ENCODE measurements at places on chromosomes 13 and 19. TPM values are rescaled to one million over a fixed set of nuclear protein-coding genes. Genes with fewer than 3 reads are reported as not detected.
A peak's percentile ranks its signal among the peaks of the same experiment; 100 is the strongest.

Gene TLE6
- not detected for polyA plus RNA-seq

Gene LRRC4B
- polyA plus RNA-seq: 0.03 TPM

Gene TTC9B
- not detected for polyA plus RNA-seq

Gene TMC4
- 1.1 TPM for polyA plus RNA-seq

Gene ZNF302
- polyA plus RNA-seq: 5.9 TPM

Gene RELB
- 19.9 TPM for polyA plus RNA-seq

Gene FCGBP
- 0.03 TPM for polyA plus RNA-seq

Gene LILRB2
- not detected for polyA plus RNA-seq

Gene C13orf42
- polyA plus RNA-seq: not detected

DNA sequence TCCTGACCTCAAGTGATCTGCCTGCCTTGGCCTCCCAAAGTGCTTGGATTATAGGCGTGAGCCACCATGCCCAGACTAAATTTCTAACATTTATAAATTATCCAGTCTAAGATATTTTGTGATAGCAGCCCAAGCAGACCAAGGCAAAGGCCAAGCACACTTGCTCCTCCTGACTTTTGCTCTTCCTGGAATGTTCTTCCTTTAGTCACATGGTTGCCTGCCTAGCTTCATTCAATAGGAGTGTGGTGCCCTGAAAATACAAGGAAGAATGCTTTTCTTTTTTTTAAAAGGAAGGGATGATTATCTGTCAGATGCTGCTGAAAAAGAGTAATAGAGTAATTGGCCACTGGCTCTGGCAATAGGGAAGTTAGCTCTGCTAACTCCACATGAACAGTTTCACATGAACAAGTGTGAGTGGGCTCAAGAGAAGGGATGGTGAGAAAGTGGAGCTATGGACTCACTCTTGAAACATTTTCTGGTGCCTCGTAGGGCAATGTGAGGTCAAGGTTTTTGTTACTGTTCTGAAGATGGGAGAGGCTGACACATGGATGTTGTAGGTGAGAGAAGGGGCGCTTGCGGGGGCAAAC, 47.1 kb downstream of the USPL1 start:
- no peaks in the 10 kb centered on the region for H3K36me3 ChIP-seq
- no peak for DNase-seq
- H3K4me3 ChIP-seq: no peak overlapping the region
- H3K27me3 ChIP-seq: no peaks in the 10 kb centered on the region
- H3K27ac ChIP-seq: no peak overlapping the region
- H3K4me1 ChIP-seq: no peaks in the 10 kb centered on the region

GRCh38 chr13:112892426-112893206, 76.4 kb upstream of the MCF2L start:
- H3K4me1 ChIP-seq: peaks cover 2% of the 10 kb centered on the region
- H3K4me3 ChIP-seq: no peak overlapping the region
- peaks cover 71% of the 10 kb centered on the region for H3K27me3 ChIP-seq
- no peaks in the 10 kb centered on the region for H3K36me3 ChIP-seq

- H3K36me3 ChIP-seq: no peaks in the 10 kb centered on the region
- DNase-seq: no peak
- no peaks in the 10 kb centered on the region for H3K4me1 ChIP-seq
- no peak overlapping the region for H3K27ac ChIP-seq
- H3K27me3 ChIP-seq: peaks cover 39% of the 10 kb centered on the region
Observed at GRCh38 chr19:33621065-33621785, 528 bp upstream of the CHST8 start.

- peak within 1 kb of the TSS; percentile 61 for H3K27ac ChIP-seq
- no peaks in the 10 kb centered on the region for H3K27me3 ChIP-seq
- peaks cover 7% of the 10 kb centered on the region for H3K36me3 ChIP-seq
- peak within 1 kb of the TSS; percentile 99 for H3K4me3 ChIP-seq
- DNase-seq: peak; percentile 95
Observed at GRCh38 chr13:27620377-27621115, at the start of gene LNX2. TSS of gene LNX2 (minus strand) at chr13:27620529. CDS start at chr13:27581703, 38,826 bp downstream.

- H3K4me3 ChIP-seq: no peak overlapping the region
- no peaks in the 10 kb centered on the region for H3K4me1 ChIP-seq
- DNase-seq: peak; percentile 2
- H3K27ac ChIP-seq: no peak overlapping the region
- H3K36me3 ChIP-seq: no peaks in the 10 kb centered on the region
Observed at GRCh38 chr13:47294691-47295090, 397.8 kb upstream of the HTR2A start.

DNA sequence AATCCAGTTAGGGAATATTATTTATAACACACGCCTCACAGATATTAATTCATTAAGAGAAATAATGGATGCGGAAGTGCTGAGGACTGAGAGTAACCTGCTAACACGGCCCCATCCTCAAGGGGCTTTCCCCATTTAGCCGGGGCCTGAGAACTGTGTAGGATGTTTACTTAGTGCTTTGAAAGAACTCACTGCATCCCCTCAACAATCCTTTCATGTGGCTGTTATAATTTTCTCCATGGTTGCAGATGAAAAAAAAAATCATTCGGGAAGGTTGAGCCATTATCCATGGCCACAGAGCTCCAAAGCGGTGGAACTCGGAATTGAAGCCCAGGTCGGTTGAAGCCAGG, 98.2 kb downstream of the ING1 start:
- H3K4me3 ChIP-seq: no peak overlapping the region
- no peak overlapping the region for H3K27ac ChIP-seq
- no peaks in the 10 kb centered on the region for H3K36me3 ChIP-seq
- H3K4me1 ChIP-seq: peaks cover 7% of the 10 kb centered on the region
- H3K27me3 ChIP-seq: peaks cover 24% of the 10 kb centered on the region

GRCh38 chr19:5681391-5682106, 722 bp downstream of the HSD11B1L start:
- no peak overlapping the region for H3K27ac ChIP-seq
- DNase-seq: no peak
- H3K27me3 ChIP-seq: no peaks in the 10 kb centered on the region
- H3K4me3 ChIP-seq: peak overlapping the region; percentile 59

- peaks cover 3% of the 10 kb centered on the region for H3K4me1 ChIP-seq
- no peak for DNase-seq
- H3K27ac ChIP-seq: no peak overlapping the region
- no peak overlapping the region for H3K4me3 ChIP-seq
Observed at GRCh38 chr13:43731296-43731695, 55.5 kb downstream of the ENOX1 start.

- no peaks in the 10 kb centered on the region for H3K4me1 ChIP-seq
- no peaks in the 10 kb centered on the region for H3K27me3 ChIP-seq
- H3K36me3 ChIP-seq: no peaks in the 10 kb centered on the region
- no peak overlapping the region for H3K4me3 ChIP-seq
- no peak overlapping the region for H3K27ac ChIP-seq
Observed at GRCh38 chr13:54965881-54966280, 1937.3 kb downstream of the OLFM4 start.

DNA sequence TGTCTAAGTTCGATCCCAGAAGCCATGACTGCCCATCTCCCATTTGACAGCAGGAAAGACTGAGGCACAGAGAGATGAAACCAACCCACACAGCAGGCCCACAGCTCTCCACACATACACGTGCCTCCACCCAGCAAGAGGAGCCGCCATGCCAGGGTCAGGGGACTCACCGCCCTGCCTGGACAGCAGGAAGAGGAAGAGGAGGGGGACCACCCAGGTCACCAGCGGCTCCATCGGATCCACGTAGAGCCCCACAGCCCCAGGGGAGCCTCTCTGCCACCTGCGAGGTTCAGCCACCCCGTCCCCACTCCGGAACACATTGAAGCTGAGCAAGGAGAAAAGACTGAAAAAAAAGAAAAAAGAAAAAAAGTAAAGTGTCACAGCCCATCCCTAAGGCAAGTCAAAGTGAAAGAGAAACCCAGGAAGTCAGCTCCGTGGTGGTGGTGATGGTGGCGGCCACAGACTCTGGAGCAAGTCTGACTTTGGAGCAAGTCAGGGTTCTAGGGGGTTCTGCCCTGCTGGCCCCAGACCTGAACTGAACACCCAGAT, at the start of gene IL12RB1:
Gene IL12RB1 (minus strand): TSS at position 345 of the 549 bp plus-strand sequence. CDS start 111 bp downstream, at position 234.
- H3K36me3 ChIP-seq: no peaks in the 10 kb centered on the region
- H3K4me1 ChIP-seq: no peaks in the 10 kb centered on the region
- H3K27ac ChIP-seq: no peak within 1 kb of the TSS
- no peak for DNase-seq
- H3K27me3 ChIP-seq: peaks cover 11% of the 10 kb centered on the region

DNA sequence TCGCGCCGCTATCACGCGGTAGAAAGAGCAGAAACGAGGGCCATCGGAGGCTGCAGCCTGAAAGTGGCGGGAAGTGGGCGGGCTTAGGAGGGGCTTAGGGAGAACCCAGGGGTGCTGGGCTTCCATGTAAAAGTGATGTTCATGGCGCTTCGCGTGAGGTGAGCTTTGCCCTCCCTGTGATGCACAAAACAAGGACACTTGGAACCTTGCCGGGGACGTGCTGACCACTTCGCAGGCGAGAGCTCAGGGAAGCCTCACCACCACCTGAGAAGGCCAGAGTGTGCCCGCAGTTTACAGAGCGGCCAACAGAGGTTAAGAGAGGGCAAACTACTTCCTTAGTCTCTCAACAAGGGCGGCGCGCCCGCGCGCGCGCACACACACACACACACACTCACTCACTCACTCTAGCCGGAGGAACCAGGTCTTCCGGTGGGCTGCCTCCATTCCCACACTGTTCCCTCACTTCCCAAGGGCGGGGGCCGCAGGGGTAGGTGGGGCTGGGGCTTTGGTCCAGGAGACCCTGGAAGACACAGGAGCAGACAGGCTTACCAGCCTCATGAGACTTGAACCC, 651 bp downstream of the GAPDHS start:
- H3K4me1 ChIP-seq: peaks cover 7% of the 10 kb centered on the region
- H3K27me3 ChIP-seq: peaks cover 8% of the 10 kb centered on the region
- peak; percentile 57 for DNase-seq
- H3K4me3 ChIP-seq: no peak overlapping the region
- no peaks in the 10 kb centered on the region for H3K36me3 ChIP-seq

- H3K4me3 ChIP-seq: peak overlapping the region; percentile 57
- H3K27me3 ChIP-seq: no peaks in the 10 kb centered on the region
Observed at GRCh38 chr19:2060884-2061494, 9.9 kb upstream of the MKNK2 start.

GRCh38 chr13:109771926-109772325, 14.5 kb downstream of the IRS2 start:
- no peaks in the 10 kb centered on the region for H3K27me3 ChIP-seq
- no peak for DNase-seq
- no peak overlapping the region for H3K27ac ChIP-seq
- peaks cover 11% of the 10 kb centered on the region for H3K36me3 ChIP-seq
- H3K4me1 ChIP-seq: peaks cover 1% of the 10 kb centered on the region

DNA sequence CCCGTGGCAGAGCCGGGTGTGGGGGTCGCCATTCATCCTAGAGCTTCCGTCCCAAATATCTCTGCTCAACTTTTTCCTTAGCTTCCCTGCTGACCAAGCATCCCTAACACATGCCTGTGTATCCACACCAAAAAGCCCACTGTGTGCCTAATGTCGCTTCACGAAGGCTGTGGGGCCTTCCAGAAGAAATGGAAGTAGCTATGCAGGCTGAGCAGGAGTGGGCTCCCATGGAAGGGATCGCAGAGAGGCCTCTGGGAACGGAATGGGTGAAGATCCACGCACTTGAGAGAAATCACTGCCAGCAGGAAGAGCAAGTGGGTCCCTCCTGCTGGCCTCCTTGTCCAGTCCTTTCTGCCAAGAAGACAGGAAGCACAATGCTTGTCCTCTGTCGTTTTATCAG, 136.0 kb downstream of the SOX1 start:
- H3K36me3 ChIP-seq: no peaks in the 10 kb centered on the region
- H3K27me3 ChIP-seq: no peaks in the 10 kb centered on the region
- no peak for DNase-seq
- no peaks in the 10 kb centered on the region for H3K4me1 ChIP-seq
- no peak overlapping the region for H3K27ac ChIP-seq

DNA sequence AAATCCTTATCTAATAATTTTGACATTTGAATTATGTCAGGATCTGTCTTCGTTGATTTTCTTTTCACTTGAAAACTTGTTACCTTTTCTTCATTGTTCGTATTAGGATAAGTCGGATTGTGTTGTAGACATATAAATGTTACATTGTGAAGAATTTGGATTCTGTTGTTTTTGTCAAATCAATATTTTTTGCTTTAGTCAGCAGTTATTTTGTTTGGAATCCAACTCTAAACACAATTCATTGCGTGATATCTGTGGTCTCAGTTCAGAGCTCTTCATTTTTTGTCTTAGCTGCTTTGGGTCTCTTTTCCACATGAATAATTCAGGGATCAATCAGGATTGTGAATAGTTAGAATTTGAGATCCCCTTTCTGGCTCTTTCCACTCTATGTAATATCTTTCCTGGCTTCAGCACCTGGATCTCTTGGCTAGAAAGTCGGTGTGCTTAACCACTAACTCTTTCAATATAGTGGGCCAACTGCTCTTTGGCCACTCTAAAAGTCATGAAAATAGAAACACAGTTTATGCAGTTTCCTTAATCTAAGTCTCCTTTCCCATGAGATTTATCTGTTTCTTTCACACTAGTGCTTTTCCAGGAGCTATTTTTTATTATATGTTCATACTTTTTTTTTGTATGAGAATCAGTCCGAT, 2494.2 kb upstream of the PCDH20 start:
- no peak for DNase-seq
- H3K4me1 ChIP-seq: no peaks in the 10 kb centered on the region
- H3K27ac ChIP-seq: no peak overlapping the region
- H3K36me3 ChIP-seq: no peaks in the 10 kb centered on the region
- no peak overlapping the region for H3K4me3 ChIP-seq

GRCh38 chr19:16736709-16737108, 17.1 kb downstream of the NWD1 start:
- no peak overlapping the region for H3K27ac ChIP-seq
- no peaks in the 10 kb centered on the region for H3K36me3 ChIP-seq
- no peaks in the 10 kb centered on the region for H3K27me3 ChIP-seq
- H3K4me1 ChIP-seq: peaks cover 5% of the 10 kb centered on the region

DNA sequence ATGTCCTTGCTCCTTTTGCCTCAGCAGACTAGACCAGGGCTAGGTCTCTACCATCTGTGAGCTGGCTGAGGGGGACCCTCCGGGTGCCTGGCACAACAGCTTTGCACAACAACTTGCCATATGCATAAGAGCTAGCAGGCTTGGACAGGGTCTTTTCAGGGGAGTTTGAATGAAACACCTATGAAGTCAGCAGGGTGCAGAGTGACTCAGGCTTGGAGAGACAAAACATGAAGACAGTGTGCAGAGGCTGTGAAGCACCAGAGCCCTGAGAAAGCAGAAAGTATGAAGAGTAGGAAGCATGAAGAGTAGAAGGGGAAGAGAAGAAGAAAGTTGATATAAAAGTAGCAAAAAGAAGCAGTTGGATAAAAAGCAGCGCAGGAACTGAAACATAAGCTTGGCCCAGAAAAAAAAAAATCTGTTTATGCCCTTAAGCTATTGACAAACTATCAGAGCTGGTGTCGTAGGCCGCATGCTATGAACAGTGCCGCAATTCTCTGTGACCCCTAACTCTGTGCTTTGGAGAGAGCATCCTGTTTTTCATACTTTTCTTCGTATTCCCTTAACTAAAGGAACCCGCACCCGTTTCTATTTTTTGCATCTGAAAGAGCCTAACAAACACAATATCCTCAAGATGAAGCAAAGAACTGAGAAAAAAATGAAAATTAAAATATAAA, 52.7 kb upstream of the FAM216B start:
- no peaks in the 10 kb centered on the region for H3K27me3 ChIP-seq
- no peaks in the 10 kb centered on the region for H3K36me3 ChIP-seq
